MV-4-11 (cell line): ENCODE measurements at places on chromosomes 13 and 19.

- DNase-seq = peak; percentile 40
Observed at GRCh38 chr19:12994701-12995595, at the start of gene NFIX. Gene NFIX, plus strand, starts transcription at chr19:12995475. Its CDS starts 363 bp downstream, at chr19:12995838.

DNA sequence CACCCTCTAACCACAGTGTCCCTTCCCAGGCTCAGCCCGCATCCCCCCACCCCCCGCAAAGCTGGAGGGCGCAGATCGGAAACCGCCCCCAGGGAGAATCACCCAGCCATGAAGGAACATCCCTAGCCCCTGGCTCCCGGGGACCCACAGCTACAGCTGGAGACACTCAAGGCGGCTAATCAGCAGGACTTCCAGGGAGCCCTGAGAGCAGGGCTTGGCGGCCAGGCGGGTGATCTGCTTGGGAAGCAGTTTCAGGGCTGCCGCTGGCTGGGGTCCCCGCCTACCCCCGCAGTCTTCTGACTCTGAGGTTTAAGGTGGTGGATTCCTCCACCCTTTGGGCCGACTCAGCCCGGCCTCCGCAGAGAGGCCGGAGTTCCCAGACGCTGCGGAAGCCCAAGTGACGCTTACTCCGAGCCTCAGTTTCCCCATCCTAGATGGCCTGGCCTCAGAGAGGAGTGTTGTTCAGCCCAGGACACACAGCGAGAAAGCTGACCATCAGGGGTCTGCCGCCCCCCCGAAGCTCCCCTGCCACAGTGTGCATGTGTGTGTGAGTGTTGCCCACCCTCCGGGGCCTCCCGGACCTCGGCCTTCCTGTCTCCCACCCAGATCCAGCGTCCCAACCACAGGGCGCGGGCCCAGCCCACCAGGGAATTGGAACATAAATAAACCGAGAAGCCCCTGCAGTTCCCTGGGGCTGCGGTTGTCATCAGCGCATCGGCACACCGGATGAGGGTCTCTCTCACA lies 9.8 kb downstream of the FUT6 start:
- DNase-seq = no peak

DNA sequence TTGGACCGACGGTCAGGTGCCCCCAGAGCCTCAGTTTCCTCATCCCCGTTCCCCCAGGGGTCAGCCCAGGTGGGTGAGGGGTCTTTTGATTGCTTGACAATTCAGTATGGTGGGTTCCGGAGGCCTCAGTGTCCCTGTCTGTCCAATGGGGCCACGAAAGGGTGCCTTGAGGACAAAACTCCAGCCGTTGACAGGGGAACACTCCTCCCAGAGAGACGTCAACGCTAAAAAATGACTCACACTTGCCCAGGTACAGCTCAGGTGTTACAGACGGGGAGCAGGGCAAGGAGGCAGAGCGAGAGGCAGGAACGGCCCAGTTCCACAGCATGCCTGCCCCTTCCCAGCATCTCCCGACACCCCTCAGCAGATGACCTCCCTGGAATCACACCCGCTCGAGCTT lies 1.8 kb downstream of the TNFAIP8L1 start:
- no peak for DNase-seq

- no peak for DNase-seq
Observed at GRCh38 chr13:109088624-109088917, 459.2 kb downstream of the MYO16 start.

DNA sequence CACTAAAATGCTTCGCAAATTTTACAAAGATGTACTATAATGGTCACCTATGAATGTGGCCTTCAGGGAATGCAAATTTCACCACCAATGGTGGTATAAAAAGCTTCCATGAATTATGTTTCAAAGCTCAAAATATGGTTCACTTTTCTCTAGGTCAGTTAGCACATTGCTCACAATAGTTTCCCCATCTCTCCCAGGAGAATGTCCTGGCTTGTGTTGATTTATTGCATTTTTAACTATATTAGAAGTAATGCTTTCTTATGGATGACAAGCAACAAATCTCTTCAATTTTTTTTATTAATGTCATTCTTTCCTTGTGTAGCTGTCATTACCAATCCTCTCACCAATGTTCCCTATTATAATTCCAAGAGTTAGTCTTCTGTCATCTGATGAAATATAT lies 621.2 kb downstream of the TBC1D4 start:
- no peak for DNase-seq

DNA sequence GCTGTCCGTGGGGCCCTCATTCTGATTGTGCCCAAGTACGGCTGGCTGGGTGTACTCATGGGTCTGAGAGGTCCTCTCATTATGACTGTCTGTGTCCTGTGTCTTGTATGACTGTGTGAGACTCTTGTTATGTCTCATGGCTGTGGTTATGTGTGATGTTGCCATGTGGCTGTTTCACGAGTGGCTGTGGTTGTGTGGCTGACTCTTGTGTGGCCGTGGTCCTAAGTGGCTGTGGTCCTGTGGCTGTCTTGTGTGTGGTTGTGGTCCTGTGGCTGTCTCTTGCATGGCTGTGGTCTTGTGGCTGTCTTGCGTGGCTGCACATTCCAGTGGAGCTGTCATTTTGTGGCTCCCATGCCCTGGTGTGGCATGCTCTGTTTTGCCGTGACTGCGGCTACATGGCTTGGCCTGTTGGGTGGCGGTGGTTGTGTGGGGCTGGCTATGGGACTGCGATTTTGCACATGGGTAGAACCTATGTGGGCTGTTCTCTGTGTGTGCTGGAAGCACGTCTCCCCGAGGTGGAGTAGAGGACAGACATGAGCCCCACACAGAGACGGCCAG lies 2.5 kb downstream of the LYL1 start:
- peak; percentile 88 for DNase-seq

GRCh38 chr19:28636016-28636629 lies 576.8 kb downstream of the UQCRFS1 start:
- no peak for DNase-seq

GRCh38 chr13:79642596-79642995 lies 161.6 kb downstream of the NDFIP2 start:
- no peak for DNase-seq

- DNase-seq = no peak
Observed at GRCh38 chr13:97310809-97311436, 88.8 kb downstream of the MBNL2 start.

- no peak for DNase-seq
Observed at GRCh38 chr19:343941-344624, 513 bp downstream of the MIER2 start.

DNA sequence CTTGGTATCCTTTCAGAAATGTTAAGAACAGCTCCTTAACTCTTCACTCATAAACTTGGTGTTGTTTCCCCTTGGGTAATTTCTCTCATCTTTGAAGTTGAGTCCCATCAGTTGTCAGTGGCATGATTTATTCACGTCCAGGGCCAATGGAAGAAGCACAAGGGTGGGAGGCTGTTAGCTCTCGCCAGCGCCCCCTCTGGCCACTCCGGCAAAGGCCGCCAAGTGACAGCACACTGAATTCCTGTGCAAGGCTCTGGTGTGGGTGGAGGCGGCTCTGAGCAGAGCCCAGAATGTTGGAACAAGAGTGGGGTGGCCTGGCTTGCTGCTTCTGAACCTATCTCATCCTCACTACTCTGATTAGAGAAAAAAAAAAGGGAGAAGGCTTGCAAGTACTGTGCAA lies 13.1 kb upstream of the MEDAG start:
- no peak for DNase-seq

DNA sequence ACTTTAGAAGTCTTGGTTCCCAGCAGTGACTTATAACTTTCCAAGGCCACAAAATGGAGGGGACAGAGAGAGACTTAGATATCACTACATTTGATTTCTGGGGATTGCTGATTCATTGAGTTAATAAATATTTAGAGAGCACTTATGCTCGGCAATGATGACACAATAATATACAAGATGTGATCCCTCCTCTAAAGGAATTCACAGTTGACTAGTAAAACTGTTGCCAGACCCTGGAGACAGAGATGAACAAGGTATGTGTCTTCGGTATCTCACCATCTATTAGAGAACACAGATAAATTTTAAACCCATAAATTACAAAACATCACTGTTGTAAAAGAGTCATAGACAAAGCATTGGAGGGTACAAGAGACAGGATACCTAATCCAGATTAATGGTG lies 437.5 kb downstream of the FOXO1 start:
- DNase-seq = no peak

DNA sequence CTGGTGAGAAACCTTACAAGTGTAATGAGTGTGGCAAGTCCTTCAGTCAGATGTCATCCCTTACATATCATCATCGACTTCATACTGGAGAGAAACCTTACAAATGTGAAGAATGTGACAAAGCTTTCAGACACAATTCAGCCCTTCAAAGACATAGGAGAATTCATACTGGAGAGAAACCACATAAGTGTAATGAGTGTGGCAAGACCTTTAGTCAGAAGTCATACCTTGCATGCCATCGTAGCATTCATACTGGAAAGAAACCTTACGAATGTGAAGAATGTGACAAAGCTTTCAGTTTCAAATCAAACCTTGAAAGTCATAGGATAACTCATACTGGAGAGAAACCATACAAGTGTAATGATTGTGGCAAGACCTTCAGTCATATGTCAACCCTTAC lies 13.6 kb upstream of the ZNF765 start:
- DNase-seq = no peak

GRCh38 chr19:45547965-45548609 lies 36.5 kb downstream of the OPA3 start:
- no peak for DNase-seq

GRCh38 chr13:51324714-51325420 lies 14.6 kb upstream of the SERPINE3 start:
- DNase-seq = no peak

- DNase-seq = no peak
Observed at GRCh38 chr19:313988-314815, 23.0 kb upstream of the PLPP2 start.
